Naive thymus-derived CD4-positive, alpha-beta T cell (primary cell): ENCODE measurements at places on chromosomes 1 and 21. TPM values are rescaled to one million over a fixed set of nuclear protein-coding genes. Genes with fewer than 3 reads are reported as not detected.

DNA sequence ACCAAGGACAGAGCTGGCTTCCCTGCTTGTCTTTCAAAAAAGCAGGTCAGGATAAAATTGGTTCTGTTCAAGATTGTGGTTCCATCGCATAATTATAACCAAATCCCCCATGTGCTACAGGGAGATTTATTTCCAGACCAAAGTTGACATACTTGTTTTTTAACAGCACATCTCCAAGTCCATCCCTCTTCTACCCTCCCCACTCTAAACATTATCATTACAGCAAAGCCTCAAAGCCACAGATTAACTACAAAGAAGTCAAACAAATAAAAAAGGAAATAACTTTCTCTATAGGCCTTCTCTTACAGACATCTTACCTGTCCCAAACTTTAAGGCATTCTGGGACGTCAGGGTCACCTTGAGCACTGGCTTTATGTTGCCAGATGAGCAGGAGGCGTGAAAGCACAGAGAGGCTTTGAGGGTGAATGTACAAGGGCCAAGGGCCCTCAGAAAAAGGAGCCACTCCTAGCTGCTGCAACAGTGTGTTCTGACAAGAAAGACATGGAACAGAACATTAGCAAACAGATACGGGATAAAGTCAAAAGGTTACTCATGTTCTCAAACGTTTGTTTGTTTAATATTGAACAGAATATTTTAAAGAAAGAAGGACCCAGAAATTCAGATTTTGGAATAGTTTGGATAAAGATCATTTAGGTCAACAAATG lies 31.2 kb downstream of the UBR4 start:
- H3K27ac ChIP-seq = no peak overlapping the region
- no peak overlapping the region for H3K4me3 ChIP-seq
- H3K27me3 ChIP-seq = no peaks in the 10 kb centered on the region

DNA sequence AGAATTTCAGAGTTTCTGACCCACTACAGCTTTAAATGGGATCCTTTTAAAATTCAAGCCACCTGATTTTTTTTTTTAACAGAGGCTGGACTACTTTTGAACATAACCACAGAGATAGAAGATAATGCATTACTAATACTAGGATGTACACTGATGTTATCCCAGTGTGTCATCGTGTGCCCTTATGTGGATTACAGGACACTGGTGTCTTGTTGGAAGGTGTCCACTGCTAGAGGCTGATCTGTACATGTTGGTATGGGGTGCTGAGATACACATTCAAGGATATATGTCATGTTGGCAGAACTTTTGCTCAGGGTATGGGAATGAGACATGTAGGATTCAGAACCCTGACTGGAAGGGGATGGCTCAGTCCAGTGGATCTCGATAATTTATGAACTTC lies 56.3 kb downstream of the INAVA start:
- H3K27me3 ChIP-seq = no peaks in the 10 kb centered on the region
- DNase-seq = no peak
- no peaks in the 10 kb centered on the region for H3K36me3 ChIP-seq
- no peak overlapping the region for H3K4me3 ChIP-seq
- H3K27ac ChIP-seq = no peak overlapping the region
- H3K4me1 ChIP-seq = no peaks in the 10 kb centered on the region

DNA sequence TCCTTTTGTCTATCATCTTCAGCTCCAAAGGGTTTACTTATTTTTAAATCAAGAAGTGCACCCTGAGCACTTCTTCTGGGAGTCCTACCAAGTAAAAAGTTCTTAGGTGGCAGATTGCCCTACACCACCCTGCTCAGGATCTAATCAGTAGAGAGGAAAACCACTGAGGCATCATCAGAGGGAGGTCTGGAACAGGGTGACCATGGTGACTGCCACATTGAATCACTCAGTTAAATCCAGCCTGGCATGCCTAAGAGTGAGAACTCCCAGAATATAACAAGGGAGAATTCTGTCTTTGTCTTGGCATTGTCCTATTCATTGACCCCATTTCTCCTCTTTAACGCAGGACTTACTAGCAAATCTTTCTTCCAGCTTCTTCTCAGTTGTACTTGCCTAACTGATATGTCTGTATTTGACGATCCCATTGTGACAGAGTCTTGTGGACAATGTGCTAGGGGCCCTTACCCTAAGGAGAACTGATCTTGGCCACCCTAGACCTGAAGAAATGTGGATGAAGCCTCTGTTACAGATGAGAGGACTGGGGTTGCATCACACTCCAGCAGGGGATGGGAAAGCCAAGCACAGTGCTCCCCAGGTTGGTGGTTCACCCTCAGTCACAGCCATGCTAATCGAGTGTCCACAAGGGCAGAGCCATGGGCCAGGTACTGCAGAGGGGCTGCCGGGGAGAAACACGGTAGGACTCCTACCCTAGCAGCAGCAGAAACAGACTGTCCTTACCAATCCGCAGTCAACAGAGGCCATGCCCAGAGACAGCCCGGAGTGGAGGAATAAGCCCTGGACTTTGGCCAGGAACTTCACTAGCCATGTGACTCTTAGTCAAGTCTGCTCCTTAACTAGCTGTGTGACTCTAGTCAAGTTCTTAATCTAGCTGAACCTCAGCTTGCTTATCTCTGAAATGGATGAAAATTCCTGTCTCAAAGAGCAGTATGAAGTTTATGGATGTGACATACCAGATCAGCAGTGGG lies 15.4 kb downstream of the PKP1 start:
- no peak overlapping the region for H3K27ac ChIP-seq
- H3K36me3 ChIP-seq = no peaks in the 10 kb centered on the region
- no peak overlapping the region for H3K4me3 ChIP-seq
- H3K27me3 ChIP-seq = no peaks in the 10 kb centered on the region

- no peak overlapping the region for H3K4me3 ChIP-seq
- DNase-seq = no peak
- no peaks in the 10 kb centered on the region for H3K36me3 ChIP-seq
- no peaks in the 10 kb centered on the region for H3K27me3 ChIP-seq
- H3K4me1 ChIP-seq = no peaks in the 10 kb centered on the region
Observed at GRCh38 chr1:160161965-160162705, 10.7 kb downstream of the ATP1A4 start.

- no peak for DNase-seq
- H3K4me1 ChIP-seq = no peaks in the 10 kb centered on the region
- H3K4me3 ChIP-seq = no peak overlapping the region
- no peaks in the 10 kb centered on the region for H3K27me3 ChIP-seq
Observed at GRCh38 chr1:55927702-55928290, 651.6 kb downstream of the PLPP3 start.

- H3K4me1 ChIP-seq = no peaks in the 10 kb centered on the region
- H3K36me3 ChIP-seq = no peaks in the 10 kb centered on the region
- H3K27me3 ChIP-seq = no peaks in the 10 kb centered on the region
- H3K27ac ChIP-seq = no peak overlapping the region
- H3K4me3 ChIP-seq = no peak overlapping the region
Observed at GRCh38 chr1:211789641-211790464, 40.7 kb downstream of the LPGAT1 start.

DNA sequence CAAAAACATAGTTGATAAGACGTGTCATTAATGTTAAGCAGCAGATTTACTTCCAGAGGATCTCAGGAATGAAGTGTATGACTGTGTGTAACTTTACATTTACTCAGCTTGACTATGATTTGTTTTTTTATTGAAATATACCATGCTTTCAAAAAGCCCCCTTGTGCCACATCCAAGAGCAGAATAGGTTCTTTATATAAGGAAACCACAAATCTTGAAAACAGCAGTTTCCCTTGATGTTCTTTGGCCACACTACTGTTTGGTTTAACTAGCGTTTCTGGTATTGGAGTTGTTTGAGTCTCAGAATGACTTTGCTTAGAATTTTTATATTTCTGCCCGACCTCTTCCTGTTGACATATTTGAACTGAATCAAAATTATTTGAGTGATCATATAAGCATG lies 25.0 kb downstream of the LRRC8C start:
- H3K27me3 ChIP-seq = no peaks in the 10 kb centered on the region
- no peak for DNase-seq
- no peaks in the 10 kb centered on the region for H3K36me3 ChIP-seq
- peaks cover 94% of the 10 kb centered on the region for H3K4me1 ChIP-seq
- peak overlapping the region; percentile 18 for H3K4me3 ChIP-seq

- no peaks in the 10 kb centered on the region for H3K36me3 ChIP-seq
- H3K4me1 ChIP-seq = no peaks in the 10 kb centered on the region
- H3K27me3 ChIP-seq = no peaks in the 10 kb centered on the region
- H3K27ac ChIP-seq = no peak overlapping the region
Observed at GRCh38 chr1:57868908-57869307, 445.0 kb upstream of the DAB1 start.

- H3K27ac ChIP-seq = no peak overlapping the region
- no peak overlapping the region for H3K4me3 ChIP-seq
Observed at GRCh38 chr1:244757091-244757939, 78.1 kb upstream of the COX20 start.

GRCh38 chr1:195773931-195774330 lies 834.3 kb downstream of the KCNT2 start:
- no peak for DNase-seq
- no peak overlapping the region for H3K4me3 ChIP-seq
- H3K27ac ChIP-seq = no peak overlapping the region
- no peaks in the 10 kb centered on the region for H3K36me3 ChIP-seq
- H3K27me3 ChIP-seq = no peaks in the 10 kb centered on the region

GRCh38 chr21:44267655-44268142 lies 6.0 kb upstream of the DNMT3L start:
- no peaks in the 10 kb centered on the region for H3K4me1 ChIP-seq
- H3K27me3 ChIP-seq = no peaks in the 10 kb centered on the region
- no peaks in the 10 kb centered on the region for H3K36me3 ChIP-seq
- no peak overlapping the region for H3K4me3 ChIP-seq

GRCh38 chr1:198627436-198628066 lies 11.3 kb upstream of the PTPRC start:
- H3K27me3 ChIP-seq = no peaks in the 10 kb centered on the region
- H3K36me3 ChIP-seq = no peaks in the 10 kb centered on the region
- DNase-seq = no peak
- peak overlapping the region; percentile 58 for H3K27ac ChIP-seq

DNA sequence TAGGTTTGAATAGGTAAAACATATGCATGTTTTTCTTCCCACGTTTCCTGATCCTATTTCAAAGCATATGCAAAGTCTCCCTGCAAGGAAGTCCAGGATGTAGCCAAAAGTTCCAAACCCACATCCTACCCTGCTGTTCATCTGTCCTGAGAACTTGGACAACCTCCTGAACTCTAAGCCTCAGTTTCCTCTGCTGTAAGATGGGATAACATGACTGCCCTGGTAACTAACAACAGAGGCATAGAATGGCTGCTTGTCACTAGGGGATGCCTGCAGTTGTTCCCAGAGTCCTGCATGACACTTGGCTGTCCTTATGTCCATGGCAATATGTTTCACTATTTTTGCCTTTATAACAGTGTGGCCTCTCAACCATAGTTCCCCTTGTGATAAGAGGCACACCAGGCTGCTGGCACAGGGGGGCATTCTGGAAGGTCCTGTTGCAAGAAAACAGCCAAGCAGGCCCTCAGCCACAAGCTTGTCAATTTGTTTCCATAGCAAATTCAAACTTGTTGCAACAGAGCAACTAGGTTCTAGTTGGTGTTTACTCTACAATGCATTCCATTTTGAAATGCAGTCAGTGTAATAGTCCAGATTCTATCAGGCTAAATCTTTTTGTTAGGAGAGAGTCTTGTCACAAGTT lies 1.5 kb upstream of the HDGF start:
- H3K27ac ChIP-seq = peak overlapping the region; percentile 90
- DNase-seq = no peak
- H3K27me3 ChIP-seq = no peaks in the 10 kb centered on the region
- peaks cover 30% of the 10 kb centered on the region for H3K4me1 ChIP-seq
- H3K4me3 ChIP-seq = peak overlapping the region; percentile 93

DNA sequence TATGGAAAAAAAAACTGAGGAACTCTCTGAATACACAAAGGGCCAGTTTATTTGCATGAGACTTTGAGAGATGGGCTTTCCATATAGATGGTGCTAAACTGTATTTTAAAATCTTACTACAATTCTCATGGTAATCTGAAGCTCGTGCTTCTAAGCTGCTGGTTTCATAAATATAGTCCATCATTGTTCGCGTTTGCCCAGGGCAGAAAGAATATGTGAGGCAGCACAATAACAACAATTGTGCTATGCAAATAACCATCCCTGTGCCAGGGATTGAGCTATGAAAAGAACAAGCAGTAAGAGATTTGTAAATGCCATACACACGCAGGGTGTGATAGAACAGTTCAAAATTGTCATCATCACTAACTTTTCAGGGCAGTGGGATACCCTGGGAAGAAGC lies 4.9 kb upstream of the EPS15 start:
- no peak for DNase-seq
- H3K36me3 ChIP-seq = no peaks in the 10 kb centered on the region
- no peak overlapping the region for H3K27ac ChIP-seq
- no peak overlapping the region for H3K4me3 ChIP-seq

- H3K27me3 ChIP-seq = peaks cover 5% of the 10 kb centered on the region
- H3K4me1 ChIP-seq = no peaks in the 10 kb centered on the region
- no peaks in the 10 kb centered on the region for H3K36me3 ChIP-seq
- no peak overlapping the region for H3K27ac ChIP-seq
- no peak overlapping the region for H3K4me3 ChIP-seq
Observed at GRCh38 chr1:202649553-202650392, 60.5 kb downstream of the SYT2 start.

DNA sequence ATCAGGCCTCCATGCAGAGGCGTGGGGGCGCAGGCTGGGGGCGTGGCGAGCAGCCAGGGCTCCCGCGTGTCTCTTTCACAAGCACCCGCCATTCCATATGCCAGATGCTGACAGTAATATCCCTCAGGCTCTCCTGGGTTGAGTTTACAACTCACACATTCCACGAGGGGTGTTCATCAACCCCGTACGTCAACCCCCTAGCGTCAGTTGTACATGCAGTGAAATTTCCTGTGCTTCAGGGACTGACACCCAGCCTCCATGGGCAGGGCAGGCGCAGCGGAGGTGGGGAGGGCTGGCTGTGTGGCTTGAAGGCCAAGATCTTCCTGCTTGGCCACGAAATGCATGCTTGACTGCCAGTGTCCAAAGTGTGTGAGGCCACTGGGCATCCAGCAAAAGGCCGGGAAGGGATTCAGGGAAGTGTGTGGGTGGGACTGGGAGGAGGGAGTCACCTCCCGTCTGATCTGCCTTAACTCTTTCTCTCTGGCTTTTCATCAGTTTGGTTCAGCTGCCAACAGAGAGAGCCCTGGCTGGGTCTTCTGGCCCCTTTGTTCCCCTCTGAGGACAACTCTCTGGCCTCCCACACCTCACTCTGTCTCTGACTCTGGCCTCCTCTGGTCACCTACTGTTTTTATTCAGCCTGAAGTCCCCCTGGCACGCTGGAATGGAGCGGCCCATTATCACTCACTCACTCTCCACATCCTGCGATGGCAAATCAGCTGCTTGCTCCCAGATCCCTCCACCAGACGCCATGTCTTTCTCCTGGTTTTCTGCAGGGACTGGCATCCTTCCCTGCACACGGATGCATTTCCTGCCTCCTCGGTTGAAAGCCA lies 33.8 kb downstream of the CLIC6 start:
- no peaks in the 10 kb centered on the region for H3K27me3 ChIP-seq
- peaks cover 6% of the 10 kb centered on the region for H3K4me1 ChIP-seq
- H3K27ac ChIP-seq = no peak overlapping the region
- H3K4me3 ChIP-seq = no peak overlapping the region
- H3K36me3 ChIP-seq = no peaks in the 10 kb centered on the region

- no peak overlapping the region for H3K4me3 ChIP-seq
- H3K27me3 ChIP-seq = no peaks in the 10 kb centered on the region
- H3K36me3 ChIP-seq = no peaks in the 10 kb centered on the region
- no peak overlapping the region for H3K27ac ChIP-seq
- no peaks in the 10 kb centered on the region for H3K4me1 ChIP-seq
Observed at GRCh38 chr1:119564548-119564947, 57.5 kb downstream of the HSD3B1 start.

G0S2 gene
- total RNA-seq = 17.2 and 18.5 TPM in 2 replicates

SPATA1 gene
- 2.4 TPM for total RNA-seq

STXBP3 gene
- total RNA-seq = 46.8 TPM

NEGR1 gene
- 0.08 TPM for total RNA-seq

UBAP2L gene
- total RNA-seq = 186 TPM

CRYAA gene
- total RNA-seq = not detected

SV2A gene
- 3.2 TPM for total RNA-seq

MTARC1 gene
- total RNA-seq = 14.5 TPM
